SK-N-SH (cell line): ENCODE measurements at places on chromosomes 11 and 22.

DNA sequence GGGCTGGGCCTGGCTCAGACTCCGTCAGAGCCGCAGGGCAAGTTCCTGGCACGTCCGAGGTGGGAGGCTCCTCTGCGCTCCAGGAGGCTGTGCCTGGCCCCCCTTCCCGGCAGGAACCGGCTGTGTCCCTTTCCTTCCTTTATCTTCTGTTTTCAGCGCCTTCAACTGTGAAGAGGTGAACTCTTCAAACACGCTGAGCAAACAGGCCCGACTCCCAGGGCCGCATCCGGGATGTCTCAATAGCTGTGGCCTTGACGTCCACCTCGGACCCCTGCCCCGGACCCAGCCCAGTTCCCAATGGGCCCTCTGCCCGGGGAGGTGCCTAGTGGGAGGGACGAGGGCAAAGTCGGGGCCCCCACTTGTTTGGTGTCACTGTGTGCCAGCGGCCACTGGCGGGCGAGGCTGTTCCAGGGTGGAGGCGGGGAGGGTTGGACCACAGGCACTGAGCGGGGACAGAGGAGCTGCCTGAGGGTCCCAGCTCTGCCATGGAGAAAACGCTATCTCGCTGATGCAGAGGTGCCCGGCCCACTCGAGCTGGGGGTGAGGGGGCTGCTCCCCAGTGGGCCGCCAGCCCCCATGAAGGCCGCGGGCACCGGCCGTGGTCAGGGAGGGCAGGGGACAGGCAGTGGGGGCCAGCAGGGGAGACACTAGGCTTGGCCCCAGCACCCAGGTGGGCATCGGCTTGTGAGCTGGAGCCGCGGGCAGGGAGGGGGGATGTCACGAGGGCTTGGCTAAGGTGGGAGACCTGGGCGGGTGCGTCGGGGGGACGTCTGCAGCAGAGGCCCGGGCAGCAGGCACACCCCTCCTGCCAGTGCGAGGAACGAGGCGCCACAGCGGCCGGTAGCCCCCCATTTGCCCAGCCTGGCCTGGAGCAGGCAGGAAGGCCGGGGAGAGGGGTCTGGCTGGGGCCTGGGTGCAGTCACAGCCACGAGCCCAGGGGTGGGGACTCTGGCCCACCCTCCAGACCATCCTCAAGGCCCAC, 2.7 kb upstream of the MUC5B start:
- peak; percentile 24 for DNase-seq

DNA sequence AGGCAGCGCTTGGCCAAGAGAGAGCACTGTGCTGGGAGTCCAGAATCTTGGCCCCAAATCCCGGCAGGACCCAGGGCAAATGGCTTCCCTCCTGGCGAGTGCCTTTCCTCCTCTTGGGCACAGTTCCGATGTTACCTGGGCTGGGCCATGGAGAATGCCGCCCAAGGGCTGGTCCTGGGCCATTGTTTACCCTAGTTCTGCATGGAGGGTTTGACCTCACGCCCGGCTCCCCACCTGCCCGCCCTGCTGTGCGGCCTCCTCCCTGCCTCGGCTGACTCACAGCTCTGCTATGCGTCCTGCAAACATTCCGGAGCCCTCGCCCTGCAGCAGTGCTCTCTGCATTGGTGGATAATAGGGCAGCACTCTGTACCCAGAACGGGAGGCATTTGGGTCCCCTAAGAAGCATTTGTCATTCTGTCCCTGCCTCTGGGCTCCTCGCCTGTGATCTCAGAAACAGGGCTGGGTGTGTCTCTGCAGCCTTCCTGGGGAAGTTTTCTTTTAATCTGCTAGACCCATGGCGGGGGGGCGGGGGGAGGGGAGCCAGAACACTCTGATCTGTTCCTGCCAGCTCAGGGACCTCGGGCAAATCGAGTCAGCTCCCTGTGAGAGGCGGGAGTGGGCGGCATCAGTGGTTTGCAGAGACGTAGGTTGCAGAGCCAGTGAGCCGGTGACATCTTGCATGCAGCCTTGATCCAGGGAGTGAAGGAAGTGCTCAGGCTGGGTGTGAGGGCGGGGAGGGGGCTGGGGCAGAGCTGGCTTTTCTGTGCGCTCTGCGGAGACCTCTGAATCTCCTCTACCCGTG, 32.9 kb upstream of the SMIM38 start:
- DNase-seq = peak; percentile 58

DNA sequence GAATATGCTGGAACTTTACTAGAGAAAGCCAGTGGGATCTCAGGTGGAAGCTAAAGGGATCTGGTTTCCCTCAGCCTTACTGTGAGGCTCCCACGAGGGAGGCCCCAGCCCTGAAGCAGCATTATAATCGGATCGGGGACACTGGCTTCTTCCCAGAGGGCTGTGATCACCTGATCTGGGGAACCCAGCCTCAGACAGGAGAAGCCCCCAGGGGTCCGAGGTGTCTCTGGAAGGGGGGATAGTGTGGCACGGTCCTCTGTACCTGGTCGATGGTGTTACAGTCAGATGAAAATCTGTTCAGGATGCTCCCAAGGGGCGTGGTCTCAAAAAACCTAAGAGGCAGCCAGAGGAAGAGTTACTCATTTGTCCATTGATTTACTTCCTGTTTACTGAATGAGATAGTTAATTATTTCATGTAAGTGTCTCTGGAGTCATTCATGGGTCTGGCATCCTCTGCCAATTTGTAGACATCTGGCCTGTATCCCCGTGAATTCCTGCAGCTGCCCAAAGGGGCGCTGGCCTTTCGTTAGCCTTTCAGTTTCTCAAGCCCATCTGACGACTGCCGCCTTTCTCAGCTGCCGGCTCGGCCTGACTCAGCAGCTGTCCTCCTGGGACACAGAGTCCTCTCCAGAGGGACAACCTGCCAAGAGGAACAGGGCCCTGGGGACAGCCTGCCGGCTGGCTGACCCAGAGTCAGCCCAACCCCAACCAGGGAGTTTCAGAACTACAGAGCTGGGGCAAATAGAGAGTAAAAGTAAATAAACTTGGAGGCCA, 17.0 kb upstream of the KCNJ11 start:
- DNase-seq = peak; percentile 78

- DNase-seq = no peak
Measured at GRCh38 chr11:70573701-70574151, 175.4 kb downstream of the CTTN start.

DNA sequence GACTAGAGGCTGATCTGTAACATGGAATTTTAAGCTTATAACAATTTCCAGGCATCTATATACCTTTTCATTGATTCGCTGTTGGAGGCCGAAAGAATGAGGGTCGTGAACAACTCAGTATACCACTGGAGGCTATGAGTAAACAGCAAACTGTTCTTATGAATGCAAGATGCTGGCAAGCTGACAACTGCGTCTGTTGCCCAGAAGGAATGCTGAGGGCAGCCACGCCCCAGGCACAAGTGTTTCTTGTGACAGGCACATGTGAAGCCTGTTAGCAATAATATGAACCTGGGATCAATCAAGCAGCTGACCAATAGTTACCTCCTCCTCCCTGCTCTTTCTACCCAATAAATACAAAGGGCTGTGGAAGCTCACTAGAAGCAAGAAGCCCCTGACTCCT, 15.3 kb downstream of the RTCB start:
- DNase-seq = no peak

DNA sequence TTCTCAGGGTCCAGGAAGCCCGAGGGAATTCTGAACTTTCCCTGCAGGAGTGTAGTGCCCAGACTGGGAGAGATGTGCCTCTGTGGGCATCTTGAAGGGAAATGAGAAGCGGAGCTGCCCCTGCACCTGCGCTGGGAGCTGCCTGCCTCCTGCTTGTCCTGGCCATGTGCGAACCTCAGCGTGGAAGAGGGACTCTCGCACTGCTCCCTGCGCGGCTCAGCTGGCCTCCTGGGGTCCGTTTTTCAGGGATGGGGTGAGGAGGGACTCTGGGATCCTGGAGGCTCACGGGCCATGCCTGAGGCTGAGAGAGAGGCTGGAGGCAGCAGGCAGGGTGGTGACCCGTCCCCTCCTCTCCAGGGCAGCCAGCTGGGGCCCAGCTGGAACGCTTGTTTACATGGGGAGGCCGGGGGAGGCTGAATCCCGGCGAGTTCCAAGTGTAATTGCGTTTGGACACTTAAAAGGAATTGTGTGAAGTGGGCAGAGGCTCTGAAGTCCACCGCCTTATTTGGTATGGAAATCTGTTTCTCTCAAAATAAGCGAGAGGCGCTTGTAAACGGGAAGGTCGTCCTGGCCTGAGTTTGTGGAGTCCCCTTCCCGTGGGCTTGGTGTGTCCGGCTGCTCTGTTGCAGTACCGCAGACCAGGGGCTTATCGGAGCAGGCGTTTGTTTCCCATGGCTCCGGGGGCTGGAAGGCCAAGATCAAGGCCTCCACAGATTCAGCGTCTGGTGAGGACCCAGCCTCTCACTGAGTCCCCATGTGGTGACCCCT, 1.2 kb upstream of the MRGPRF start:
- peak; percentile 69 for DNase-seq

GRCh38 chr22:48237466-48238283, 1475.2 kb downstream of the TBC1D22A start:
- no peak for DNase-seq

DNA sequence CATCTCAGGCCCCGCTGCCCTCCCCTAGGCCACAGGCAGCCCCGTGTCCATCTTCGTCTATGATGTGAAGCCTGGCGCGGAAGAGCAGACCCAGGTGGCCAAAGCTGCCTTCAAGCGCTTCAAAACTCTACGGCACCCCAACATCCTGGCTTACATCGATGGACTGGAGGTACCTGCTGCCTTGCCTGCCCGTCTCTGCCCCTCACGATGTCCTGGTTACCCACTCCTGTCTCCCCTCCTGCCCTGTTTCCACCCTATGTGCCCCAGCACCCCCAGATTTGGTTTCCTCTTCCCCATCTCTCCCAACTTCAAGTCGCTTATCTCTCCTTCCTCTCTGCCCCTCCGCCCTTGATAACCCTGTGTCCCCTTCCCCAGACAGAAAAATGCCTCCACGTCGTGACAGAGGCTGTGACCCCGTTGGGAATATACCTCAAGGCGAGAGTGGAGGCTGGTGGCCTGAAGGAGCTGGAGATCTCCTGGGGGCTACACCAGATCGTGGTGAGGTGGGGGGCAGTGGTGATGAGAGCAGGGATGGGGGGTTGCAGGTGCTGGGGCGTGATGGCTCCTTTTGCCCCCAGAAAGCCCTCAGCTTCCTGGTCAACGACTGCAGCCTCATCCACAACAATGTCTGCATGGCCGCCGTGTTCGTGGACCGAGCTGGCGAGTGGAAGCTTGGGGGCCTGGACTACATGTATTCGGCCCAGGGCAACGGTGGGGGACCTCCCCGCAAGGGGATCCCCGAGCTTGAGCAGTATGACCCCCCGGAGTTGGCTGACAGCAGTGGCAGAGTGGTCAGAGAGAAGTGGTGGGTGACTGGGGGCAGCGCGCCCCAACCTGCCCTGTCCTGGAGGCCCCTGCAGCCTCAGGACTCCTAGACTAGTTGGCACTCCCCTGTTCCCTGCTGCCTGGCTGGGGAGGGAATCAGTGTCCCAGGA, 930 bp downstream of the SCYL1 start:
- peak; percentile 12 for DNase-seq

GRCh38 chr22:22787786-22788459, 99.7 kb upstream of the IGLL5 start:
- peak; percentile 66 for DNase-seq

- no peak for DNase-seq
Measured at GRCh38 chr22:29454276-29454675, 15.9 kb downstream of the RFPL1 start.

- no peak for DNase-seq
Measured at GRCh38 chr22:27825174-27825573, 23.6 kb upstream of the MN1 start.

DNA sequence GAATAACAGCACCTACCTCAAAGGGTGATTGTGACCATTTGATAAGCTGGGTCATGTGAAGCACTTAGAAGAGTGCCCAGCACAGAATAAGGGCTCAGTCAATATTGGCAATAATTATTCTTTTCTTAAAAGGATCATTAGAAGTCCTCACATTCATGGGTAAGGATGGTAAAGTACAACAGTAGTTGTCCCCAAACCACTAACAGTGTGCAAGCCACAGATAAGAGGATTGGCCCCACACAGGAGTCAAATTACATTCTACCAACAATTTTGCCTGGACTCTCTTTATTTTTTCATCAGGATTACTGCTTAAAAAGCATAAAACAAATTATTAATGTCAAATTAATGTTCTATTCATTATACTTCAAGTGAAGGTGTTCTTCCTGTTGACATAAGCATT, 271.5 kb upstream of the PDGFD start:
- no peak for DNase-seq

GRCh38 chr11:75351541-75351790, at the start of gene ARRB1:
Gene ARRB1, minus strand, starts transcription at chr11:75351661. Its CDS starts 54 bp downstream, at chr11:75351607.
- peak; percentile 92 for DNase-seq

- DNase-seq = no peak
Measured at GRCh38 chr11:4190098-4190497, 95.5 kb downstream of the RRM1 start.

GRCh38 chr22:44901301-44901700, 108.5 kb downstream of the PHF21B start:
- DNase-seq = no peak
